ENCODE measurements at places on chromosomes 3 and 15.

- no peak for DNase-seq
These were observed 63.4 kb upstream of the CTXND1 start for GRCh38 chr15:80315289-80315987.

GRCh38 chr3:177177749-177178221 is 19.5 kb downstream of the TBL1XR1 start:
- DNase-seq: no peak

- no peak for DNase-seq
These were observed 7.3 kb downstream of the SETD5 start for GRCh38 chr3:9404680-9405079.

- no peak for DNase-seq
These were observed 102.6 kb upstream of the SLC6A6 start for GRCh38 chr3:14299767-14300166.

All from CMK (cell line).